CD4-positive, alpha-beta T cell treated with Interferon alpha-2 for 1 hour (primary cell): ENCODE measurements at places on chromosomes 7 and 10.
A peak's percentile ranks its signal among the peaks of the same experiment; 100 is the strongest.

GRCh38 chr7:104956753-104957450 is 57.1 kb upstream of the KMT2E start:
- DNase-seq: peak; percentile 39

GRCh38 chr10:4429571-4429970 is 396.4 kb upstream of the AKR1E2 start:
- no peak for DNase-seq

DNA sequence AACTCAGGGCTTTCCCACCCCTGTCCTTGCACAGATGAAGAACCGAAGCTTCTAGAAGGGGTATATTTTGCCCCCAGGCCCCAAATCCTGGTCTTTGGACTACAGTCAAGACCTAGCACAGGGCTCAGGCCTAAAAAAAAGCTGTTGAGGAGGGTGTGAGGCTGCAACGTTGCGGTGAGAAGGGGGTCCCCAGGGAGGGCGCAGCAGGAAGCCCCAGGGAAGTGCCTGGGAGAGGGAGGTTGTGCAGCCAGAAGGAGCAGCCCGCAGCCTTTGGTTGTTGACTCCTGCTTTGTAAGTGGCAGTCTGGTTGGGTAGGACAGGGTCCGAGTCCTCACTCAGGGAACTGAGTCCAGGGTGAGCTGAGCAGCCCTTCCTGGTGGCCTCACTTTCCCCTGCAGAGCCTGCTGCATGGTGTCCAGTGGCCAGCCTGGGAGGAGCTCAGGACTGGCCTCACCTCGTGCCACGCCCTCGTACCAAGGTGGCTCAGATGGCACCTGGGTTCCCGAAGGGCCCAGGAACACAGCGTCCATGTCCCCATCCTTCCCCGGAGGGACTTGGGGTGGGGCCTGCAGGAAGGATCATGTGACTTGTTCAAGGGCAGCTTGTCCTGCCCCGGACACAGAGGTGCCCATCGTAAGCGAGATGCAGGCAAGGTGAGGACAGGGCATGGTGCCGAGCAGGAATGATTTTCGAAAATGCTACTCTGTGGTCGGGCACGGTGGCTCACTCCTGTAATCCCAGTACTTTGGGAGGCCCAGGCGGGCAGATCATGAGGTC is 166.4 kb upstream of the TNRC18 start:
- no peak for DNase-seq

- no peak for DNase-seq
Observed at GRCh38 chr10:88865281-88865876, 13.7 kb upstream of the ANKRD22 start.

DNA sequence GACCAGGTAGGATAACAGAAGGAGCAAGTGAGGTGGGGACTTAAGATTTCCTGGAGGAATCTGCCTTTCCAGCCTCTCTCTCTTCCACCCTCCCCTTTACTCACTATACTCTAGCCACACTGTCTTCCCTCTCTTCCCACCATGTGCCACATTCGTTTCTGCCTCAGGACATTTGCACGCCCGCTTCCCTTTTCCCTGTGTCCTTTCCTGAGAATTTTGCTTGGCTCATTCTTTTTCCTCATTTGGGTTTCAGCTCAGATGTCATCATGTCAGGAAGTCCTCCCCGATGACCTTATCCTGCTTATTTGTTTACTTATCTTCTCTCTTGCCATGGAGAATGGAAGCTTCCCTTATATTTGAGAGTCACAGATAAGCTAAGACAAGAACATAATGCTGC is 363.8 kb downstream of the PRPF18 start:
- no peak for DNase-seq

DNA sequence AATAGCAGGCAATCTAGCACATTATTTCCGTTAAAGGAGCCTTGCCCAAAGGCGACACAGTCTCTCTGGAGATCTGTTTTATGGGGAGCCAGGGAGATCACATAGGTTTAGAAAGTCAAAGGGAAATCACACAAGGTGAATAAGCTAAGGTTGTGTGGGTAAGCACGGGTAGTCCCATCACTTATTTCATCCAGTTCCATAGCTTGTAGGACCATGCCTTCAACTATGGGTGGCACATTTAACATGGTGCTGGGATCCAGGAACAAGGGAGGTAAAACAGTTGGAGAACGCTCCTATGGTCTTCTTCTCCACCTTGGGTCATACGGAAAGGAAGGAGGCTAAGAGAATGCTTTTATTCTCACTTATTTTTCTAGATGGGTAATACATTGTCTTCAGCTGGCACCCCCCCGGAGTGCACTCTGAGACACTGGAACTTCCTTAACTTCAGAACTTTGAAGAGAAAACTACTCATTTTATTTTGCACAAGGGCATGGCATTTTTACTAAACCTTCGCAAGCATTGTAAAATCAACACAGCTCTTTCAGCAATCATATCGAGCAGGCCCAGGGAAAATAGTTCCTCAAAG is 435.4 kb downstream of the KIF20B start:
- no peak for DNase-seq

DNA sequence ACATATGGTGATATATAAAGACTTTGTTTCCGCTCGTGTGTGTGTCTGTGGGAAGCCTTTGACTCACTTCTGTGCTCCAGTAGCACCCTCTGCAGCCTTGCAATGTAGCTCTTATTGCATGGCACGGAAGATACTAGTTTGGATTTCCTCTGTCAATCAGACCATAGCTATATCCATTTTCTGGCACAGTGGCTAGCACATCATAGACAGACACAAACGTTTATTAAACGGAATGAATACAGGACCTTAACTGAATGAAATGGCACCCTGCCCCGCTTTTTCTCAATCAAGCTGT is 124.0 kb upstream of the PTPN20 start:
- DNase-seq: peak; percentile 10

- no peak for DNase-seq
Observed at GRCh38 chr7:88075216-88075615, 141.2 kb downstream of the ADAM22 start.

DNA sequence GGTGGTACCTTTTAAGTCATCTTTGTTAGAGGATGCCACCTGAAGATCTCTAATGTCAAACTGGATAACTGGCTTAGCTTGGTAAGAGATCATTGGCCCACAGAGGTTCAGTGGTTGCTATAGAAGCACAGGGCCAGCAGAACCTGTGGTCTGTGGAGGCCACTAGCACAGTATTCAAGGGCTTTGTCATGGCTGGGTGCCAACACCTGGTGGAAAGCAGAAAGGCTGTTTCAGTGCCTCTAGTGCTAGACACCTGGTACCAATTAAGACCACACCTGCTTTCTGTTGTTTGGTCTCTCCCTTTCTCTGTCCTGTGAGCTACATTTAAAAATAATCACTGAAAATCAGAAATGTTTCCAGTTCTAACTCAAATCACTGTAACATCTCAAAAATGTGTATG is 10.0 kb upstream of the PCGF5 start:
- DNase-seq: peak; percentile 43

DNA sequence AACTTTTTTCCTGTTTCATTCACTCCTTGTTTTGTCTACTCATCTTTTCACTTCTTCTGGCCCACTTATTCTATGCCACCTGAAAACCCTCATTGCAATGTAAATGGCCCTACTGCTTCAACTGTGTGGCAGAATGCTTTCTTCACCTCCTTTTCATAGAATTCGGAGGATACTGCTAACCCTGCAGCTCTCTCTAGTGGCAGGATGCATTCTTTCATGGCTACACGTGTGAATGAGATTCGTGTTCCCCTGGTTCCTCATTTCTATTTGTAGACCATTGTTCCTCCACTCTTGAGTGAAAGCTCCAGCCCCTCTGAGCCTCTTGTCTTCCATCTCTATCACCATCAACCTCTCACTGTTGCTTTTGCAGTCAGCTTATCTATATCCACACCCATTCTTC is 20.9 kb upstream of the CYP26C1 start:
- peak; percentile 13 for DNase-seq

- peak; percentile 9 for DNase-seq
Observed at GRCh38 chr7:140525743-140526142, 46.4 kb upstream of the MKRN1 start.

DNA sequence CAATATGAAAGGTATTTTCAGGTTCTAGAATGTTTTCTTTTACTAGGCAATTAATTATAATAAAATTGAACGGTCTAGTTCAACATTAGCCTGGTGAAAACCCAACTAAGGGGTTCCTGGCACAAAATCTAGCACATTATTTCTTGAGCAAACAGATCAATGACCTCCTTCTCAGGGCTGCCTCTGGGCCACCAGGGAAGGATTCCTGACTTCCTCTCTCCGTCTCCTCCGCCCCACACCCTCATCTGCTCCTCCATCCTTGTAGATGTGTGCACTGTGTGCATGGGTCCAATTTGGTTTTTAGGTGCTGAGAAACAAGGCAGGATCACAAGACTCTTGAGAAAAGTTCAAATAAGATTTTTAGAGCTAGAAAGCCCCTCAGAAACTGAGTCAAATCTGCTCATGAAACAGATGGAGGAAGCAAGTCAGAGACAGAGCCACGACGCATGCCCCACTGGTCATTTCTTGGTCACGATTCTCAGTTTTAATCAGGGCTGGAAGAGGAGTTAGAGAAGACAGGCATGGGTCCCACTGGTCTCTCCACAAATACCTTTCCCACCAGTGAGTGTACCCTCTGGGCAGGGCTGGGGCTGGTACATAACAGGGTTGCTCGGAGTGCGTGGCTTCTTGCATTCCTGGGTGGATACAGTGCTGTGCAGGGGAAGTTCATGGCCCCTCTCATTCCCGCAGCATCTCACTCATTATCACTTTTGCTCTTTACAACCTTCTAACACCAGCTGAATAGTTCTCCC is 3.8 kb downstream of the TRPV6 start:
- DNase-seq: no peak

- DNase-seq: no peak
Observed at GRCh38 chr7:80651471-80651870, 13.0 kb downstream of the CD36 start.

- DNase-seq: peak; percentile 91
Observed at GRCh38 chr7:148698397-148699023, at the start of gene CUL1. CUL1 (plus strand) TSS chr7:148698903; CDS start chr7:148730123, 31,220 bp downstream.

GRCh38 chr7:36127075-36127740 is 25.8 kb upstream of the EEPD1 start:
- no peak for DNase-seq

DNA sequence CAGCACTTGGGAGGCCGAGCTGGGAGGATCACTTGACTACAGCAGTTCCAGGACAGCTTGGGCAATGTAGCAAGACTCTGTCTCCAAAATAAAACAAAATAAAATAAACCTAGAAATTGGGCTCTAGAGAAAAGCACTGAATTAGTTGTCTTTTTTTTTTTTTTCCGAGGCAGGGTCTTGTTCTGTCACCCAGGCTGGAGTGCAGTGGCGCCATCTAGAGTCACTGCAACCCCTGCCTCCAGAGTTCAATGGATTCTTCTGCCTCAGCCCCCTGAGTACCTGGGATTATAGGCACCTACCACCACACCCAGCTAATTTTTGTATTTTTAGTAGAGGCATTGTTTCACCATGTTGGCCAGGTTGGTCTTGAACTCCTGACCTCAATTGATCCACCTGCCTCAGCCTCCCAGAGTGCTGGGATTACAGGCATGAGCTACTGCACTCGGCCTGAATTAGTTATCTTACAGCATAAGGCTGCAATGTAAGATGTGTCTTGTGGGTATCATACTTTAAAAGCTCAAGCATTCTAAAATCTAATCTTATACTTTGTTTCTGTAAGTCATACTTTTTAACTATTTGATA is 12.8 kb downstream of the MEIG1 start:
- peak; percentile 64 for DNase-seq

GRCh38 chr10:48406204-48406603 is 99.7 kb downstream of the MAPK8 start:
- no peak for DNase-seq

- no peak for DNase-seq
Observed at GRCh38 chr10:3963191-3963673, 178.2 kb upstream of the KLF6 start.
